ENCODE measurements at places on chromosomes 7 and 10. TPM values are rescaled to one million over a fixed set of nuclear protein-coding genes. Genes with fewer than 3 reads are reported as not detected.

Gene SERPINE1
- total RNA-seq = 0.11 TPM

Gene AKR1B15
- not detected for total RNA-seq

Gene ZNF107
- total RNA-seq = 16.5 TPM

Gene BTBD16
- not detected for total RNA-seq
